ENCODE measurements at places on chromosomes 7 and 10. TPM values are rescaled to one million over a fixed set of nuclear protein-coding genes. Genes with fewer than 3 reads are reported as not detected.

The GLI3 gene
- 0.50 TPM for polyA plus RNA-seq

GRCh38 chr10:92122941-92123450, 167.9 kb downstream of the CPEB3 start:
- no peak for DNase-seq

DNA sequence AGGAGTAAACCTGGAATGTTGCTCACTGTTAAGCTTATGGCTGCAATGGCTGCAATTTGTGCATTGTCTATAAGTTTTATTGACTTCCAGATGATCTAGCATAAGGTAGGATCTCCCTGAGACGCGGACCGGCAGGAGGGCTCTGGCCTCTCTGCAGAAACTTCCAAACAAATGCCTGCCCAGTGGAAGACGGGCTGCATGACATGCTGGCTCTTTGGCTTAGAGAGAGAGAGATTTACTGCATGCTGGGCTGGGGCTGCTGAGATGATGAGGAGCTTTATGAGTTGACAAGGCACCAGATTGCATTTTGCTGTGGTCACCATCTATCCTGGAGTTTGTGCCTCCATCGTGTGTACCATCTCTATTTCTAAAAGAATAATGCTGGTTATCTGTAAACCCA, 193.2 kb downstream of the GALNT17 start:
- DNase-seq = no peak

The NEUROD6 gene
- not detected for polyA plus RNA-seq

The OR2F1 gene
- polyA plus RNA-seq = not detected

- DNase-seq = no peak
Observed at GRCh38 chr7:77335581-77335980, 80.6 kb downstream of the GSAP start.

- DNase-seq = no peak
Observed at GRCh38 chr7:95473276-95473985, 12.3 kb upstream of the ASB4 start.

DNA sequence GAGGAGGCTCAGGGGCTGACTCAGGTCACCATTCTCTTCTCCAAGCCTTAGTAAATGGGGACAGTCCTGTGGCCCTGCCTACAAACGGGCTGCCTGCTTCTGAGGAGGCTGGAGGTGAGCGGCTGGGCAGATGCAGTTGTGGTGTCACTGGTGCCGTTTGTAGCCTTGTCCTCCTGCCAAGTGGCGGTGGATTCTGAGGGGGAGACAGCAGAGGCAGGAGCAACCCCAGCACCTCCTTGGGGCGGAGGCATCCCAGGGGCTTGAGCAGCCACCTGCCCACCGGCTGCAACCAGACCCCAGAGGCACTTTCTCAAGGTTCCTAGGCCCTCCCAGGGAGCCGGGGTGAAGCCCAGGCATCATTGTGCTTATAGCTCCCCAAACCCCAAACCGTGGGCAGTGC, 112.5 kb downstream of the ZMIZ1 start:
- DNase-seq = peak; percentile 57

GRCh38 chr10:125820701-125821100, 2.4 kb downstream of the UROS start:
- no peak for DNase-seq

DNA sequence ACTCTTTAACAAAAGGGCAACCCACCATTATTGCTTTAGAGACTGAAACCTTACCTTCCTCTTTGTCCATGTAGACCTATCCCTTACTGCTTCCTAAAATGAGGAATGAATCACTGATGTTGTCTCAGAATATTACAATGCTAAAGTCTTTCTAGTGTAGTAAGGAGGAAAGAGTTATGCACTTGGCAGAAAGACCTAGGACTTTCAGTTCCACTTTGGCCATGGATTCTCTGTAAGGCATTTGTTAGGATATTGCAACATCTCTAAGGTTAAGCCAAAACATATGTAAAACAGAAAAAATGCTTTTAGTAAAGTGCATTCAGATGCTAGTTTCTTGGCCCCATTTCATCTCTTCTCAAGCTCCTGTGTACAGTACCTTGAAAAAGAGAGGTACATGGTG, 230.9 kb downstream of the PARD3 start:
- no peak for DNase-seq

DNA sequence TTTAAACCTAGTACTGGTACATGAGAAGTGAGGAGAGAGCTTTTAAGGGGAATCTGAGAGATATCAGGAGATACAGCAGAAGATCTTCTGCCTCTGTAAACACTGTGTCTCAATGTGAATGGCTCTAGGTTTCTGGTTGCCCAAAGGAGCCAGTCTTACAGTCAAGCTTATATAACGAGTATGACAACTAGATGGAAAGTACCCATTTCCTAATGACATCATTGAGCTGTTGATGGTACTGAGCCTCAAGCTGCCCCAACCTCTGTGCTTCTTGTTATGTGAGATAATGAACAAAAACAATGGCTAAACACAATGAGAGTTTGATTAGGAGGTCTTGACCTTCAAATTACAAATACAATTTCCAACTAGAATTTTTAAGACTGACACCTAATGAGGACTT, 451.5 kb downstream of the SORCS1 start:
- DNase-seq = no peak

- DNase-seq = no peak
Observed at GRCh38 chr10:124210263-124210662, 116.9 kb upstream of the CHST15 start.

GRCh38 chr7:8382004-8382730, 51.2 kb upstream of the NXPH1 start:
- DNase-seq = no peak

- no peak for DNase-seq
Observed at GRCh38 chr7:107147464-107148393, 21.1 kb upstream of the HBP1 start.

The CAMK2G gene
- 7.3 TPM for polyA plus RNA-seq

GRCh38 chr7:86930554-86931307, 128.7 kb downstream of the ELAPOR2 start:
- no peak for DNase-seq

- DNase-seq = no peak
Observed at GRCh38 chr7:14894826-14895225, 7.7 kb downstream of the DGKB start.

The TMEM178B gene
- polyA plus RNA-seq = 13.3 TPM

GRCh38 chr7:29946428-29947186, 43.0 kb downstream of the SCRN1 start:
- DNase-seq = peak; percentile 79

The COL28A1 gene
- polyA plus RNA-seq = 4.3 TPM

DNA sequence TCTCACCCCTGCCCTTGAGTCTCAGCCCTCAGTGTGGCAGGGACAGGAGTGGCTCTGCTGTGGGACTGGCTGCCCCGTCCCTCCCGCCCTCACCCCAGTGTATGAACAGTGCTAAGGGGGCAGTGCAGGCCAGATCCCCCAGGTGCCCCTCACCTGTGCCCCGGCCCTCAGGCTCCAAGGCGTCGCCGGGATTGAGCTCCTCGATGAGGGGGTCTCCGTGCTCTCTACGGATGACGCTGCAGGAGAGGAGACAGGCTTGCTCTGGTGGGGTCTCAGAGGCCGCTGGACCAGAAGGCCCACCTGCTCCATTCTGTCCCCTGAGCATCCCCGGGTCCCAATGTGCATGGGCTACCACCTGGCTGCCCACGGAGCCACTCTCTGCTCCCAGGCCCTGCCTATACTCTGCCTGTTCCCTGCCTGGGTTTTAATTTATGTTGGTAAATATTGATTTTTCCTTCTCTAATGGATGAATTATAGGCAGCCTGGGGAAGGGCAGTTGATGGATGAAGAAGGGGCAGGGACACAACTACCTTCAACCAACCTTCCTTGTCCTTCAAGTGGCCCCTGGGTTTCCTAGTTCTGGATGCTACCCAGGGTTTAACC, 47.2 kb downstream of the GOLGA7B start:
- DNase-seq = no peak

DNA sequence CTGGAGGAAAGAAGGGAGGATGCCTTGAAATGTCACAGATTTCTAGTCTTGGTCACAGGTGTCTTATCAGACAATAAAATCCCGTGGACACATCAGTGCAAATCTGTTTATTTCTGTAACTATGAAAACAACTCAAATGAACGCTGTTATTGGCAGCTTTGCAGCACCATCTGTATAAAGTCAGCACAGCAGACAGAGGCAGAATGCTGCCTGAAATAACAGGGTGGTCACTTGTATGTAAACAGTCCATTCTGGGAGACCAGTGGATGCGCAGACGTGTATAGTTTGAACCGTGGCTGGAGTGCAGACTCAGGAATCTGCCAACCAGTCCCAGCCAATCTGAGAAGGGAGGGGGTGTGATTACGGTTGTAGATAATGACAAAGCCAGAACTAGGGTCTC, 54.8 kb downstream of the SEC23IP start:
- DNase-seq = no peak

GRCh38 chr10:97891497-97892167, 42.0 kb downstream of the GOLGA7B start:
- peak; percentile 48 for DNase-seq

DNA sequence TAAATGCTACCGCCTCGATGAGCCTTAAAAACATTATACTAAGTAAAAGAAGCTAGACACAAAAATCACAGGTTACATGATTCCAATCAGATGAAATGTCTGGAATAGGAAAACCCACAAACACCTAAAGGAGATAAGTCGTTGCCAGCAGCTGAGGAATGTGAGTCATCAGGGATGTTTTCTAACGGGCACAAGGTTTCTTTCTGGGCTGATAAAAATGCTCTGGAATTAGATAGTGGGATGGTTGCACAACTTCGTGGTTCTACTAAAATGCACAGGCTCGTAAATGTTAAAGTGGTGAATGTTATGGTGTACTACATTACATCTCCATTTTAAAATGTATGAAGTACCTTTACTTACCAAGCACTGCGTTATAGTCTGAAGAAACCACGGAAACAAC, 9.7 kb downstream of the ABLIM1 start:
- DNase-seq = no peak

GRCh38 chr10:98474628-98475027, 27.9 kb upstream of the HPS1 start:
- DNase-seq = no peak

The EFCAB10 gene
- polyA plus RNA-seq = not detected

The ACHE gene
- polyA plus RNA-seq = 11.3 TPM

DNA sequence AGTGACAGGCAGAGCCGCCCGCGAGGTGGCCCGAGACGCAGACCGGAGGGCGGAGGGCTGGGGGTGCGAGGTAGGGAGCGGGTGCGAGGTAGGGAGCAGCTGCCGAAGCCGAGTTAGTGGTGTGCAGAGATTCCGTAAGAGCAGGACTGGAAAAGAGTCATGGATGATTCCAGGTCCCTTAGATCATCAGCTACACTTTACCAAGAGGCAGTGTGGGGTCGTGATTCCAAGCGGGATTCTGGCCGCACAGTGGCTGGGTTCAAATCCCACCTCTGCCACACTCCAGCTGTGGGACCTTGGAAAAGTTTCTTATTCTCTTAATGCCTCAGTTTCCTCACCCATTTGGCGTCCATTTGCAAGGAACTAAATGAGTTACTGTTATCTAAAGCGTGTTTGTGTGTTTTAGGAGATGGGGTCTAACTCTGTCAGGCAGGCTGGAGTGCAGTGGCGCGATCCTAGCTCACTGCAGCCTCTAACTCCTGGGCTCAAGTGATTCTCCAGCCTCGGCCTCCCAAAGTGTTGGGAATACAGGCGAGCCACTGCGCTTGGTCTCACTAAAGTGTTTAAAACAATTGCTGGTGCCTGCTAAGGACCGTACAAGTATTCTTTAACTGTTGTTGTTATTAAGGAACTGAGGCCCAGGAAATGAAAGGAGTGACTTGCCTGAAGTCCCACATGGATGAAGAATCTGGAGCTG, 1.1 kb downstream of the NDUFB2 start:
- DNase-seq = no peak

DNA sequence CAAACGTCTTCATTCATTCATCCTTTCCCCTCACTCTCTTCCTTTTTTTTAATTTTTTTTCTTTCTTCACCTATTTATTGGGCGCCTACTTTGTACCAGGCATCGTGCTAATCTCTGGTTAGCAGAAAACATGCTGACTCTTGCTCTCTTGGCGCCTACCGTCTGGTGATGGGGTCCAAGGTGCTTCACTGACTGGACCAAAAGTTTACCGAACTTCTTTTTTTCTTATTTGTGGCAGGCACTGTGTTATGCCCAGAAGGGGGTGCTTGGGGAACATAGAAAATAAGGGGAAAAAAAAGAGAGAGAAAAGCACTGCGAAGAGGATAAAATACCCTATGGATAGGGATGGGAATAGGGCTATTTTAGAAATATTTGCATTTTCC, 505 bp upstream of the FAM204A start:
- no peak for DNase-seq

The TMEM229A gene
- 0.50 TPM for polyA plus RNA-seq

The WNT8B gene
- polyA plus RNA-seq = not detected

The OR2A7 gene
- 0.45 TPM for polyA plus RNA-seq

- no peak for DNase-seq
Observed at GRCh38 chr7:23721456-23721855, 11.4 kb downstream of the STK31 start.

- DNase-seq = no peak
Observed at GRCh38 chr10:117364110-117364960, 10.9 kb downstream of the PDZD8 start.

The ADIRF gene
- 215 TPM for polyA plus RNA-seq

DNA sequence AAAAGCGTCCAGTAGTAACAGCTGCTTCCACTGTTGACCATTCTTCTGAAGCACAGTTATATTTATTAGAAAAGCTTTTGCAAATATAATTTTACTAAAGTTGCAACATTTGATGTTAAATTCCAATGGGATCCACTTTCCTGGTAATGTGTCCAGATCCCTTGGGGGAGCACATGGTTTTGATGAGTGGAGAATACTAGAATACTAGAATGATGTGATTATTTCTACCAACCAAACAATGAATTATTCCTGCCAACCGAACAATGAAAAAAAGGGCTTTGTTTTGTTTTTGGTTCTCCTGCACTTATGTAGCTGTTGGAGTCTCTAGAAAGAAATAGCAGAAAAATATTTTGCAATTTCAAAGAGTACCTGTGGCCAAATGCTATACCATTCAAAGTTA, 59.1 kb downstream of the BPGM start:
- DNase-seq = no peak

GRCh38 chr7:86784765-86785164, 141.1 kb downstream of the GRM3 start:
- no peak for DNase-seq

- DNase-seq = no peak
Observed at GRCh38 chr7:94436700-94437099, 42.0 kb downstream of the COL1A2 start.

The EPO gene
- polyA plus RNA-seq = not detected

The NPY4R gene
- polyA plus RNA-seq = 0.09 TPM

The FRMD4A gene
- 14.8 TPM for polyA plus RNA-seq

GRCh38 chr10:71072131-71072822, 140.1 kb upstream of the UNC5B start:
- no peak for DNase-seq

DNA sequence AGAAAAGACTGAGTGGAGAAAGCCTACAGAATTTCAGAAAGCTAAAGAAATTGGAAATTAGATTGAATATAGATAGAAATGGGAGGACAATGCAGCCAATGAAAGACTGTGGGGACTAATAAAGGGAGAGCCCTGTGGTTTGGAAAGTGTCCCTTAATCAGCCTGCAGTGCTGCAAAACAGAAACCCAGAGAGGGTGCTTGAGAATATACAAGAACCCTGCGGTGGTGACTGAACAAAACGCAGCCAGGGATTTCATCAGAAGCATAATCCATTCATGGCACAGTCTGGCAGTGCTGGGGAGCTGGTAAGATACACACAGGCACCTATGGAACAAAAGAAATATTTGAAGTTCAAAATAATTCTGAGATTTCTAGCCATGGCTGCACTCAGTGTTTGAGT, 19.1 kb downstream of the CEP41 start:
- no peak for DNase-seq

All from right cardiac atrium (tissue), 5 donors.